ENCODE measurements at places on chromosomes 7 and 10. TPM values are rescaled to one million over a fixed set of nuclear protein-coding genes. Genes with fewer than 3 reads are reported as not detected.

Gene NKX2-3
- not detected for total RNA-seq

Gene ACTL6B
- total RNA-seq, result not detected

Gene CPVL
- 1.4 TPM for total RNA-seq

Gene NEBL
- under 0.01 TPM for total RNA-seq

Gene ARHGEF5
- 3.8 TPM for total RNA-seq

Gene SUN3
- 0.67 TPM for total RNA-seq

Gene SORBS1
- total RNA-seq, result 60.9 TPM

Gene GRK5
- total RNA-seq, result 5.8 TPM

Gene TMEM178B
- total RNA-seq, result 0.15 TPM

Gene DLD
- 110 TPM for total RNA-seq

Gene TMEM196
- total RNA-seq, result not detected

Gene FAM20C
- 5.3 TPM for total RNA-seq
